ENCODE measurements at places on chromosomes 12 and 14.

DNA sequence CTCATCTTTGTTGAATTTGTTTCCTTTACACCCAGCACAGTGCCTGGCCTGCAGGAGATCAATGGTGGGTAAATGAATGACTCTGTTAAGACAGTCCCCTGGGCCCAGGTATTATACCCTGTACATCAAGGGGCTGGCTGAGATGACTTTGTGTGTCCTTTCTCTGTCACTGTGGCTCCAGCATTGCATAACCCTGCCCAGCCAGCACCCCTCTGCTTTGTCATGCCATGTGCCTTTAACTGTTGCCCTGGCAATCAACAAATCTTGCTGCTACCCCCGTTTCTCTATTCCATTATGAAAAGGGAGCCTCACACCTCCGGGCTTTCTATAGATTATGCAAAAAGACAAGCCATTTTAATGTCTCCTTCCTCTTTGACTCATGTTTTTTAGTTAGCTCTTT, 7.6 kb upstream of the FLVCR2 start:
- no peak for DNase-seq

DNA sequence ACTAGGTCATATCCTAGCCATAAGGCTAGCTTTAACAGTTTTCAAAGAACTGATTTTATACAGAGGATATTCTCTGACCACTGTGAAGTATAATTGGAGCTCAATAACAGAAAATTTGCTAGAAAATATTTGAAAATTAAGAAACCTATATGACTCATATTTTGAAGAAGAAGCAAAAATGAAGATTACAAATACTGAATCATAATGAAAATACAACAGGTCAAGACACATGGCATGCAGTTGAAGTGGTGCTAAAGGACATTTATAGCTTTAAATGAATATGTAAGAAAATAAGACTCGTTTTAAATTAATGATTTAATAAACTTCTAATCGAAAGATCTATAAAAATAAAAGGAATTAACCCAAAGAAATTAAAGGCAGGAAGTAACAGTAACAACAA, 1234.6 kb downstream of the SLC16A7 start:
- no peak for DNase-seq

DNA sequence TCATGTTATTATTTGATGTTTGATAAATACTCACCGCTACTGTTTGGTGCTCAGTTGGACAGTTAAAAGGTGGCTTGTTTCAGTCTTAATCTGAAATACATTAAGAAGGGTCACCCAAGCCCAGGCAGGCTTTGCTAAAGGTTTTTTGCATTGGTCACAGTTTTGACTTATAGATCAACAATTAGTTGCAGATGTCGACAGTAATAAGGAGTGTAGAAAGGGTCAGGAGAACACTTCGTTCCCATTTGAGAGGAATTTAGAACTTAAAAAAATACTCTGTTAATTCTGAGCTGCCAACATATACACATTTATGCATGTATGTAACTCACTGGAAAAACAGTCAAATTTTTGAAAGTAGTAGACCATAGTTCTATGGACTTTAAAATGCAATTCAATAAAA, 130.3 kb downstream of the TMEM30B start:
- DNase-seq, result no peak

DNA sequence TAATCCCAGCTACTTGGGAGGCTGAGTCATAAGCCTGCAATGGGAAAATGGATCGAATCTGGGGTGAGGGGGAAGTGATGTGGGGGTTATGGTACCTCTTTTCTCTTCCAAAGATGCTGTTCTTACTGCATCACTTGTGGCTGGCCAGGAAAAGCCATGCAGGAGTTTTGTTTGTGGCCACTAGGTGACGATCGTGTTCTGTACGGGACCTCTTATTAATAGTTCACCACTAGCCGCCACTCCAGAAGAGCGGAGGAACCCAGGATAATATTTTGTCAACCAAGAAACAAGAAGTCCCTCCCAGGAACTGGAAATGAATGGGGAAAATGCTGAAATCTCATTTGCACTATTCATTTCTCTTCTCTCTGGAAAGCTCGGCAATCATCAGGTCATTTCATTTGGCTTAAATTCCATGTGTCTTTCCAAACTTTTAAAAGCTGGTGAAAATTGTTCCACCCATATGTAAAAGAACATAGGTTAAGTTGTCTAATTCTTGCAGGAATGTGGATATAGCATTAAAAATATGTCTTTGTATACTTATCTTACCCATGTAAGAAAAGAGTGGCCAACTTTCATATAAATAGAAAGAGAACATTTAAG, 8.9 kb downstream of the GPR65 start:
- peak; percentile 10 for DNase-seq

GRCh38 chr14:98234208-98234607, 1037.8 kb downstream of the BCL11B start:
- DNase-seq, result no peak

- peak; percentile 65 for DNase-seq
Observed at GRCh38 chr12:3698218-3698974, 54.5 kb downstream of the CRACR2A start.

DNA sequence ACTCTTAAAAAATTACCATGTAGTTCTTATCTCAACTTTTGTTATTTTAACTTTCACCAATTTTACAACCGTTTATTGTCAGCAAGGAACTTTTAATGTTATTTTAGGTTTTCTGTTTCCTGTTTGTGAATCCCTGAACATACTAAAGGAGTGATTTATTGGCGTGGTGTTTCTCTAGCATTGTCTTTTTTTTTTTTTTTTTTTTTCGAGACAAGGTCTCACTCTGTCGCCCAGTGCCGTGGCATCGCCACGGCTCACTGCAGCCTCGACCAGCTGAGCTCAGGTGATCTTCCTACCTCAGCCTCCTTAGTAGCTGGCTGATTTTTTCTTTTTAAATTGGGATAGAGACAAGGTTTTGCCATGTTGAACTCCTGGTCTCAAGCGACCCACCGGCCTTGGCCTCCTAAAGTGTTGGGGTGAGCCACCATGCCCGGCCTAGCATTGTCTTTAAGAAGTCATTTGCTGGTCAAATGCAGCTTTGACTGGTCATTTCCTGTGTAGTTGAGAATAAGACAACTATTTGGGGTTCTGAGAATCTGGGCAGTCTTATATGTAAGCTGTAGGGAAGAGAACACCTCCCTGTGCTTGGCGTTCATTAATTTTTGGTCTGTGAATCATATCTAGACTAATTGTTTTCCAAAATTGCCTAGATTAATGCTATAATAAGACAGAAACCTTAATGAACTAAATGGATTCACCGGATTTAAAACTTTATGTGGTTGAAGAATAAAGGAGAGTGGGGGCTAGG, 2.1 kb downstream of the WASHC4 start:
- DNase-seq, result no peak

GRCh38 chr12:78120866-78121560, 290.3 kb downstream of the NAV3 start:
- DNase-seq, result no peak

Data from smooth muscle cell of the brain vasculature (primary cell).